ENCODE measurements at places on chromosomes 2 and 18. TPM values are rescaled to one million over a fixed set of nuclear protein-coding genes. Genes with fewer than 3 reads are reported as not detected.
A peak's percentile ranks its signal among the peaks of the same experiment; 100 is the strongest.

DNA sequence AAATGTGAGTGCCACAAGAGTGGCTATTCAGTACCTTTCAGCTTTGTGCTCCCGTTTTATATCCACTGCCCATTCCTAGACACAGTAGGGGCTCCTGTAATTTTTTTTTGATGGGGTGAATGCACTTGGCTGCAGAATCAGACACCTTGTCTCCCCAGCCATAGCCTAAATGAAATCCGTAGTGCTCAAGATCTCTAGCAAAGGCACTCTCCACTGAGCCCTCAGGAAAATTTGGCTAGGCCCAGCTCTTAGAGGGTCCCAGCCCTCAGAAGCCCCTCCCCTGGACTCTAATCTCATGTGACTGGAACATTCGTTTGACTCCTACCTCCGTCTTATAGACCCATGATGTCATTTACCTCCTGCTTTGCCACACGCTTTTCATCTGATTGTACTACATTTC, 323.9 kb downstream of the SMAD2 start:
- DNase-seq = no peak

DNA sequence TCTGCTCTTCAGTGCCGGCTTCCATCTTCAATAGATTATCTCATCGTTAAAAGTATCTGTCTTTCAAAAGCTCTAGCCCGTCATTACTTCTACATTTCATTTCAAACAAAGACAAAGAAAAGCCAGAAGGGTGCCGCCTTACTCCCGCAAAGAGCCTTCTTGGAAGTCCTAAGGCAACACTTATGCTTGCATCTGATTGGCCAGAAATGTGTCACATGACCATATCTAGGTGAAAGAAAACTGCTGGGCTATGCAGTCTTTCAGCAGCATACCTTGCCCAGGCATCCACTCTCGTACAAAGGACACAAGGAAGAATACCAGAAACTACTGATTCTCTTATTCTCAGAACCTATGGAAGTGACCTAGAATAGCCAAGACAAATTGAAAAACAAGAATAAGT, 217.1 kb upstream of the SLC35G4 start:
- DNase-seq = peak; percentile 43

The CRYGC gene
- total RNA-seq = not detected

DNA sequence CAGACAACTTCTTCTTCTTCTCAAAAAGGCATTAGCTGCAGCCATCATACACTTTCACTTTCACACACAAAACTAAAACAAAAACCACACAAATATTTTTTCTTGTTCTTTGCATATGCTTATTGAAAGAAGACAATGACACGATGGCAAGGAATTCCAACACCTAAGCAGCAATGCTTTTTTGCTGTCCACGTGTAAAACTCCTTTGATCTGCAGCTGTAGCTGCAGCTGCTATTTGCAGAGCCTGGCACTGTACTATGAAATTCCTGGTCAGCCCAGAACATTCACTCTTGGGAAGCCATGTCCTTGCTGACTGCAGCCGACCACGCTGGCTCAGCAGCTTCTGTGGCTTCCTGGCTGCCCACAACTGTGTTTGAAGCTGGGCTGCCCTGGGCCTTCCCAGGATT, 316.2 kb downstream of the CDH2 start:
- DNase-seq = no peak

The CD8A gene
- 0.76 TPM for total RNA-seq

GRCh38 chr18:24115628-24116027, 23.2 kb upstream of the CABYR start:
- no peak for DNase-seq

- DNase-seq = peak; percentile 57
Observed at GRCh38 chr2:20052861-20053281, 1.4 kb upstream of the LAPTM4A start.

The CELF4 gene
- total RNA-seq = not detected

- DNase-seq = no peak
Observed at GRCh38 chr2:83067947-83068346, 1391.1 kb downstream of the SUCLG1 start.

DNA sequence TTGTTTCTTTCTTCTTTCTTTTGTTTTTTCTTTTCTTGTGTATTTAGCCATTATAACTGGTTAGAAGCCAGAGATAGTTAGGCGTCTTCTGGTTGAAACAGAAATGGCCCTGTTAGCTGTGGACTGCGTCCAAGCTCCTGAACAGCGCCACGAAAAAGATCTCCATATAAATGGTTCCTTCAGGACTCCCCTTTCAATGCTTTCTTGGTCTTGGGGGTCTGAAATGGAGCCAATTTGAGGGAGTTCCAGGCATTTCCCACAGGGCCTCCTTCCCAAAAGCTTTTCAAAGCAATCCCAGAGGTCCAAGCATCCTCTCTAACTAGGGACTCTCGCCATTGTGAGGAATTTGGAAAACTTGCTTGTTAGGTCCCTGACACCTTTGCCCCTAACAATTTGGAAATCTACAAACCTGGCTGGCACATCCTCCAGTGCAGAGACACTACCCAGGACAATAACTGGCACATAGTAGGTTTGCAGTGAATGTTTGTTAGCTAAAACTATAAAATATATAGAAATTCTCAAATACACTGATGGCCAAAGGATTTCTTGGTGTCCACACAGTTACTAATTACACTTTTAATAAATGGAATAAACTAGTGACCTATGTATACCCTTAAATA, 80.1 kb downstream of the MYCN start:
- no peak for DNase-seq
